Myometrial cell (primary cell): ENCODE measurements at places on chromosomes 7 and 10. TPM values are rescaled to one million over a fixed set of nuclear protein-coding genes. Genes with fewer than 3 reads are reported as not detected.

The ABCB4 gene
- total RNA-seq = 0.29 TPM in 1 of 2 replicates, not detected in the other

The VPS37D gene
- 3.7 and 5.2 TPM in 2 replicates for total RNA-seq

The CHPF2 gene
- 69.8 and 70.6 TPM in 2 replicates for total RNA-seq

The NPSR1 gene
- total RNA-seq = not detected in 2 replicates

The ZNF804B gene
- not detected in 2 replicates for total RNA-seq

The RAB19 gene
- total RNA-seq = not detected in 2 replicates

The RGR gene
- total RNA-seq = not detected in 2 replicates
